MCF 10A (cell line): ENCODE measurements at places on chromosomes 7 and 10. TPM values are rescaled to one million over a fixed set of nuclear protein-coding genes. Genes with fewer than 3 reads are reported as not detected.

The GCK gene
- not detected in 2 replicates for total RNA-seq

The UBE2H gene
- total RNA-seq = 128 and 130 TPM in 2 replicates

The PNLIPRP1 gene
- not detected in 2 replicates for total RNA-seq

The TMEM139 gene
- 8.1 and 9.2 TPM in 2 replicates for total RNA-seq

The GGCT gene
- total RNA-seq = 48.3 and 64.8 TPM in 2 replicates

The CRTAC1 gene
- not detected in 2 replicates for total RNA-seq

The ASZ1 gene
- total RNA-seq = not detected in 2 replicates

The CFTR gene
- total RNA-seq = not detected in 2 replicates

The PRKAR2B gene
- total RNA-seq = 0.15 TPM in 1 of 2 replicates, not detected in the other

The GJD4 gene
- not detected in 2 replicates for total RNA-seq

The CPED1 gene
- total RNA-seq = not detected in 2 replicates

The TCTN3 gene
- total RNA-seq = 32.5 and 37.3 TPM in 2 replicates

The EPHB6 gene
- total RNA-seq = 0.79 and 1.4 TPM in 2 replicates

The RAB19 gene
- total RNA-seq = not detected in 2 replicates

The KLF6 gene
- total RNA-seq = 253 and 282 TPM in 2 replicates

The CCDC172 gene
- not detected in 2 replicates for total RNA-seq

The ZNF438 gene
- total RNA-seq = 6.8 and 8.4 TPM in 2 replicates

The OLAH gene
- total RNA-seq = 1.4 and 2.1 TPM in 2 replicates

The ANXA8L1 gene
- 21.9 and 31.7 TPM in 2 replicates for total RNA-seq

The ATRNL1 gene
- total RNA-seq = not detected in 2 replicates

The TACC2 gene
- 66.8 and 89.0 TPM in 2 replicates for total RNA-seq

The TAS2R4 gene
- total RNA-seq = 2.5 and 3.5 TPM in 2 replicates

The WDR86 gene
- total RNA-seq = not detected in 2 replicates

The HABP2 gene
- total RNA-seq = not detected in 2 replicates

The GSTO2 gene
- total RNA-seq = 33.8 and 40.9 TPM in 2 replicates

The SPDYE1 gene
- total RNA-seq = not detected in 2 replicates

The CXCL12 gene
- not detected in 2 replicates for total RNA-seq

The ZNF485 gene
- total RNA-seq = 4.9 and 6.5 TPM in 2 replicates

The PTPN20 gene
- 0.22 and 0.26 TPM in 2 replicates for total RNA-seq

The EPO gene
- not detected in 2 replicates for total RNA-seq

The KDM7A gene
- 12.4 and 14.2 TPM in 2 replicates for total RNA-seq

The ATG9B gene
- 0.12 and 0.29 TPM in 2 replicates for total RNA-seq

The GIMAP7 gene
- total RNA-seq = not detected in 2 replicates

The GRM3 gene
- total RNA-seq = not detected in 2 replicates

The HECTD2 gene
- total RNA-seq = 5.9 and 8.2 TPM in 2 replicates

The MET gene
- total RNA-seq = 129 and 154 TPM in 2 replicates

The GNB2 gene
- 196 and 201 TPM in 2 replicates for total RNA-seq

The LBX1 gene
- not detected in 2 replicates for total RNA-seq

The BET1 gene
- total RNA-seq = 54.4 and 72.7 TPM in 2 replicates

The TMEM273 gene
- total RNA-seq = not detected in 2 replicates
